ENCODE measurements at places on chromosomes 3 and 15.

DNA sequence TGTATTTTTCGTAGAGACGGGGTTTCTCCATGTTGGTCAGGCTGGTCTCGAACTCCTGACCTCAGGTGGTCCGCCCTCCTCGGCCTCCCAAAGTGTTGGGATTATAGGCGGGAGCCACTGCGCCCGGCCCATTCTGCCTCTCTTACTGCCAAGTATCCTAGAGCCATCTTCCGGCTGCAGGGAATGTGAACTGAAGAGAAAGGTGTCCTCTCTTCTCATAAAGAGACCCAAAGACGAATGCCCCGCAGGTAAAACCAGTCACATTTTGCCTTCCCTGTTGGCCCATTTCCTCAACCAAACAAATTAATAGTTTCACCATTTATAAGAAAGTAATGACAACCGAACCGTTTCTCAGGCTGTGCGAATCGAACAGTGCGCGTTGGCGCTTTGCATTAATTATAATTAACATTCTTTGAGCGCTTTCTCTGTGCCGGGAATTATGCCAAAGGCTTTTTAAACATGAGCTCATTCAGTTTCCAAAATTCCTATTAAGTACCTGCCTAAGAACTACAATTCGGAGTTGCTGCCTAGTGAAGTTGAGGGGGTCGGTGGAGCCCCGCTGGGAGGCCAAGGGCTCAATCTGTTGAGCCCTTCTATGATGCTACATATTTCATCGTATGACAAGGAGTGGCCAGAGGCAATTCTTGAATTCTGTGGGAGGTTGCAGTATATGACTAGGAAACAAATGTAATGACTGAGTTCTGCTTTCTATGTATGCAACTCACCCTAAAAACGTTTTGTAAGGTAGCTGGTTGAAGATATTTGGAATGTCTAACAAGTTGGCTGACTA lies 819 bp upstream of the RPL24 start:
- no peak for DNase-seq

DNA sequence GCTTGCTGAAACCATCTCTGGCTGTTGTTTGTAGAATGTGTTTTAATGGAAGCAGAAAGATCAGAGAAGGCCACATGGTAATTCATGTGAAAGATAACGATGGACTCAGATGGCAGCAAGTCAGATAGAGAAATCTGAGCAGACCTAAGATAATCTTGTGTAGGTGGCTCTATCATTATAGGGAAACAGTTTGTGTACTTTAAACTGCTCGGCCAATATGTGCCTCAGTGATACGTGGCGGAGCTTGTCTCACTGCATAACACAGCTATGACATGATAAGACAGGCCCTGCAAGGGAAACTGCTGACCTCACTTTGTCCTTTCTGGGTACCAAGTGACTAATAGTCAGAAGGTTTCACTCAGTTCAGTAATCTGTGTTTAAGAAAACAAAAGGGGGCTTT lies 51.0 kb downstream of the MME start:
- DNase-seq: no peak

- no peak for DNase-seq
Measured at GRCh38 chr15:31444844-31445243, 118.2 kb downstream of the KLF13 start.

DNA sequence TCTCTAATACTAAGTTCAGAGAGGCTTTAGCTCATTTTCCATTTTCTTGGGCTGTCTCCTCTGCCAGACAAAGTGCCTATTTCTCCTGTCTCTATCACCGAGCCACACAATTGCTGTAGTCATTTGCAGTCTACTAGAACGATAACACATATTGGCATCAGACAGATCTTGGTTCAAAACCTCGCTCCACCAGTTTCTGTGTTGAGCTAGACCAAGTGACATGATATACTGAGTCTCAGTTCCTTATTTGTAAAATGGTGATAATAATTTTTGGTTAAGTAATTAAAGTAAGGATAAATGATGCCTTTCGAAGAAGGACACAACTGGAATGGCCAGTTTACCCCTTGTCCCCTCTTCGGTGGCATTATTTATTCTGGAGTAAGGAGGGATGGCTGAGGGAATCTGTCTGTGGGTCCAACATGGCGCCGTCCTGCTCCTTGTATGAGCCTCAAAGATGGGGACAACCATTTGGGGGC lies 398 bp upstream of the RAB7A start:
- no peak for DNase-seq

DNA sequence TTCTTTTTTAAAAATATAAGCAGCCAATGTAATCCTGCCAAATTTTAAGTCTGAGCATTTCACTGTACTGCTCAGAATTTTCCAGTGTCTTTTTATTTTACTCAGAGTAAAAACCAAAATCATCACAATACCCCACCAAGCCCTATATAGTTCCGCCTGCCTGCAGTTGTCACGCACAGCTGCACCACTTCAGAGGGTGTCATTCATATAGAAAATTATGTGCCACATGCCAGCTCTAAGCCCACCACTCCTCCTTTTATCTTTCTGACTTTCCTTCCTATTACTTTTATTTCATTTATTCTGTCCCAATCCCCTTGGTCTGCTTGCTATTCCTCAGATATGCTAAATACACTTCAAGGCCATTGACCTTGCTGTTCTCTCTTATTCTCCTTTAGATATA lies 233.1 kb upstream of the DPPA4 start:
- no peak for DNase-seq

DNA sequence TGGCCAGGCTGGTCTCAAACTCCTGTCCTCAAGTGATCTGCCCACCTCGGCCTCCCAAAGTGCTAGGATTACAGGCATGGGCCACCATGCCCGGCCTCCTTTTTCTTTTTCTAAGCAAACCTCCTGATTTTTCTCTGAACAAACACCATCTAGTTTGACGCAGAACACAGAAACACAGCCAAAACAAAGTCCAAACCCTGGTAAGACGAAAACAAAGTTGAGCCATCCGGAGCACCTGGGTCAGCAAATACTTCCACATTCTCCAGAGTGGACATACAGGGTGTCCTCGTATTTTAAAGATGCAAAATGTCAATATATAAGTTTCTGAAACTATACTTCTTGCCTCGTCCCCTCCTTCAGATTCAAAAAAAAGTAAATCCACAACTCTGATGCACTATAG lies 635.1 kb upstream of the ADAMTS9 start:
- no peak for DNase-seq

DNA sequence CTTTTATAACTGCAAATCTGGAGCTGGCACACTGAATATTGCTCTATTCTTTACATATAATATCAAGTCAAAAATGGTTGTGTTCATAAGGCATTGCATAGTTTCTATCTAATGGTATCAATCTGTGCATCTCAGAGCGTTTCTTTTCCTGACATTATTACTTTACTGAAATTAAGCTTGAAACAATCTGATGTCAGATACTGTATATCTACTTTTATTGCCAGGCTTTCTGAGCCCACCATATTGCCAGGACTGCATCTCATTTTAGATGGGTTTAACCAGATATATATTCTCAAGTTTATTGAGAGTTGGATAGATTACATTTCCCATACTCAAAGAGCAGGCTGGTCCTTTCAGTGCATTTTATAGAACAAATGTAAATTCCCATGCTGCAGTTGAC lies 122.7 kb upstream of the MEIS2 start:
- no peak for DNase-seq

- DNase-seq: no peak
Measured at GRCh38 chr3:31882431-31882830, 98.6 kb downstream of the OSBPL10 start.

GRCh38 chr3:4987538-4988296 lies 8.5 kb downstream of the BHLHE40 start:
- DNase-seq: no peak

GRCh38 chr15:66655997-66656396 lies 46.0 kb upstream of the SMAD6 start:
- no peak for DNase-seq
